ENCODE measurements at places on chromosomes 6 and 20. TPM values are rescaled to one million over a fixed set of nuclear protein-coding genes. Genes with fewer than 3 reads are reported as not detected.
A peak's percentile ranks its signal among the peaks of the same experiment; 100 is the strongest.

Gene STX11
- total RNA-seq: 17.5 TPM

Gene KCNQ2
- not detected for total RNA-seq

Gene PPP1R14C
- total RNA-seq: not detected

Gene MLN
- not detected for total RNA-seq

Gene KIF16B
- 5.6 TPM for total RNA-seq

Gene NKX2-2
- total RNA-seq: not detected

Gene SLC35B2
- 7.3 TPM for total RNA-seq

Gene IMPG1
- not detected for total RNA-seq

DNA sequence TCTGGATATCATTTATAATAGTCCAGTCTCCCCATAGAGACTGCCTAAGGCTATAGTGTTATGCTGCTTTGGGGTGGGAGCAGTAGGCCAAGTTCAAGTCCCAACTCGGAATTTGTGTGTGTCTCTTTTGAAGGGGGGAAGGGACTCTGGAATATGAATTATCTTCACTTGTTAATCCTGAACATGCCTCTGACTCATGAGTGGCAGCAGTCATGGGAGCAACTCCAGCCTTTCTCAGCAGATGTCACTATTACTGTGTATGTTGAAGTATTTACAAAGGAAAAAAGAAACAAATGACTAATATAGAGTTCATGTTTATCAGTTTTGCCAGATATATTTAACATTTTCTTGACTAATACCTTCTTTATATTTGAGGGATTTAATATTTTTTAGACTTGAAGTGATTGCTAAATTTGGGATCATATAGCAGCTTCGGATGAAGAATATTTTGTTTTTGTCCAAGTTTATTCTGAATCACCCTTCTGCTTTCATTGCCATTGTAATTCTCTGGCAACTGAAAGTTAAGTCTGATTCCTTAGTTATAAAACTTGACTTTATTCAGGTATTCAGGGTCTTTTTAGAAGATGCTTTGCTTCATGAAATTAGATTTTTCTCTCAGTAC, 23.4 kb downstream of the FAM217A start:
- DNase-seq: peak; percentile 23

GRCh38 chr20:62066339-62066982, 780 bp upstream of the TAF4 start:
- DNase-seq: peak; percentile 65

DNA sequence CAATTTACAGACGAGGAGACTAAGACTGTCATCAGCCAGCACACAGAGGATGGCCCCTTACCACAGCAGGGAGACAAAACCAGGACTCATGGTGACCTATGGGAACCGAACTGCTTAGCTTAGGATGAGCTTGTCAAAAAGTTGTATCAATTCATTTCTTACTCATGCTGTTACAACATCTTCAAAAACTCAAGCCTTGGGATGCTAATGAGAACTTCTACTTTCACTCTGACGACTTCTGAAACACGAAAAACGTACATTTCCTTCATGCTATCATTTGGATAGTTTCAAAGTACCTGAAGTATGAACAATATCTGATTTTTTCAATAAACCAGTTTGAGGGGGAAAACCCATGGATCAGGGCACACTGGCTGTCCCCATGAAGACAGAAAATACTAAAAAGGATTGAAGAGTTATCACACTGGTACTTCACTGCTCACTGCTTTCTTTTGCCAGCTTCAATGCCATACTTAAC, 31.9 kb downstream of the HIVEP2 start:
- DNase-seq: peak; percentile 60

- no peak for DNase-seq
Observed at GRCh38 chr6:60754879-60755278, 1531.1 kb downstream of the KHDRBS2 start.

- no peak for DNase-seq
Observed at GRCh38 chr20:12902992-12903391, 105.8 kb upstream of the SPTLC3 start.

DNA sequence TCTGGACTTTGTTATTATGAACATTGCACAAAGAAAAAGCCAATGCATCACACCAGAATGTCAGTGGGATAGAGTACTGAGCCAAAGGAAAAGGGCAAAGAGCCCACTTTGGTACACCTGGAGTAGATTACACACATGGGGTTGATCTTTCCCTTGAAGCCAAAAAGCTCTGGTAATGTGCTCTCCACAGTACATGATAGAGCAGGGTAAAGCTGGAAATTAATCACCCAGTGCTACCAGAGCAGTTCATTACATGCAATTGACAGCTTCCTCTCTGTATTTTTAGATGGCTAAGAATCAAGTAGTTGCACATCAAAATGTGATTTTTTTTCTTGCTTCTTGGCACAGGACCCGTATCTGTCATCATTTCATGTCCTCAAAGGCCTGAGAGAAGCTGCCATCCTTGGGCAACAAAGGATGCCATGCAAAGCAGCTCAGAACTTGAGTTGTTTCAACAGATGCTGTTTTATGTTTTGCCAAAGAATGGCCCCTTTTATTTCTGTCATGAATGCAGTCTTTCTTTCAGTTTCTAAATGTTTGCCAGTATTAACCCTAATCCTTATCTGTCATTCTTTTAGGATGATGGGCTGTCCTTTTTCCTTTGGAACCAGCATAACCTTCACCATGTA, 88.1 kb downstream of the HDGFL1 start:
- DNase-seq: no peak

DNA sequence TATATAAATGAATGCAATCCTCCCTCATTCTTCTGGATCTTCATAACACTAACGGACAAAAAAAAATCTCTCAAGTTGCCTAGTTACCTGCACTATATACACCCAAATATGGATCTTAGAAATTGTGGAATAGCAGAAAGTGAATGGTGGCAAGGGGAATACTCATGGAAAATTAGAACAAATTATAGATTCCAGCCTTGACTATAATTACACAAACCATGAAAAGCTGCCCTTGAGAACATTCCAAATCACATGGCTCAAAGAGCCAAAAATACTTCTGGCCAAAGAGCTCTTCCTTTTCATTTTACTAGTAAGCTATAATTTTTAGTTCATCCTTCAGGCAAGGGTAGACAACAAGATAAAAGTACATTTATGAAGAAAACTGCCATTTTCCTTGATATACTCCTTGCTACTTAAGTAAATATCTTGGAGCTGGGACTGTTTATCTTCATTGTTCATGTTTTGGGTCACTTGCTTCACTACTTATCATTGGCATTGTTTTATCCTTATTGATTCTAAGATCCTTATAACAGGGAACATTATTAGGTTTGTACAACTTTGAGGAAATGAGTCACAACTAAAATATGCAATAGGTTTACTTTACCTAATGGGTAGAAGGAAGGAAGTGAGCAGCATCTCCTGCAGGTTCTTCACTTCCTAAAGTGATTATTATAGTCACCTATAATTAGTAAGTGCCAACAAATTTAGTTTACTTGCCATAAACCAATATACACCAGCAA, 6.4 kb upstream of the MTRES1 start:
- no peak for DNase-seq

DNA sequence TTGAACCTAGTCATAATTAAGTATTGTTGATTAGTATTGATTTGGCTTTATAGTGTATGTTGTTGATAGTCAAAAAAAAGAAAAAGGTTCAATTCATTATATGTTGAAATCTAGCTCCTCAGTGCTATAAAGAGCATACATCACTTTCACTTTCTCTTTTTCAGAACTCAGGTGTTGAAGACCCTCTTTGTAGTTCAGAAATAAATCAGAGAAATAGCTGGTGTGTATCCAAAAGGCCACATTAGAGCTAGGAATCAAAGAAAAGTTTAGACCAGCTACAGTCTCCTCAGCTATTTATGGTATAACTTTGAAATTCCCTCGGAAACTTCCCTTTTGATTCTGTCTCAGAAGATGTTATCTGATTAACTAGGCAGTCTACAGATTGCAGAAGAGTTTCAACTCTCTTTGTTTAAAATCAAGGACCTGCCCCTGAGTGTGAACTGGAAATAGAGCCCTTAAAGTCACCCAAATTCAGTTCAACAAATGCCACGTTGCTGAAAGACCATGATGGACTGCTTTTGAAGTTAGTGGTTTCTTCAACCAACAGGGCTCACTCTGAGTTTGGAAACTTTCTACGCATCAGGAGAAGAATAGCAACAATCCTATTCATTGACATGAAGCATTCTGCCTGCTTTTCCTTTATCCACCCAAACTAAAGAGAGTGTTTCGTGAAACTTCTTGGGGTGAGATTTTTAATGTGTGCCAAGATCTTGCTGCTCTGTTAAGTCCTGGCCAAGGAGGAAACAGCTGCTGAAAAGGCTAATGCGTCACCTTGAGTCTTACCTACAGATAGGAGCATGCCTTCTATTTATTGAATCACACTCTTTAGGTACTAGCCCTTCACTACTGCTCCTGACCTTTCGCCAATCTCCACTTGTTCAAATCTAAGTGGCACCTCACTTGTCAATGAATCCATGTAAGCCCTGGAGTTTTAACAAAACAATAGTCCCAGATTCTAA, 111.7 kb downstream of the TNFRSF21 start:
- DNase-seq: no peak

GRCh38 chr6:34284563-34285447, 36.0 kb upstream of the SMIM29 start:
- no peak for DNase-seq

GRCh38 chr6:87902383-87902782, 145.3 kb upstream of the SPACA1 start:
- no peak for DNase-seq

- DNase-seq: no peak
Observed at GRCh38 chr6:16337295-16337975, 99.0 kb downstream of the GMPR start.

DNA sequence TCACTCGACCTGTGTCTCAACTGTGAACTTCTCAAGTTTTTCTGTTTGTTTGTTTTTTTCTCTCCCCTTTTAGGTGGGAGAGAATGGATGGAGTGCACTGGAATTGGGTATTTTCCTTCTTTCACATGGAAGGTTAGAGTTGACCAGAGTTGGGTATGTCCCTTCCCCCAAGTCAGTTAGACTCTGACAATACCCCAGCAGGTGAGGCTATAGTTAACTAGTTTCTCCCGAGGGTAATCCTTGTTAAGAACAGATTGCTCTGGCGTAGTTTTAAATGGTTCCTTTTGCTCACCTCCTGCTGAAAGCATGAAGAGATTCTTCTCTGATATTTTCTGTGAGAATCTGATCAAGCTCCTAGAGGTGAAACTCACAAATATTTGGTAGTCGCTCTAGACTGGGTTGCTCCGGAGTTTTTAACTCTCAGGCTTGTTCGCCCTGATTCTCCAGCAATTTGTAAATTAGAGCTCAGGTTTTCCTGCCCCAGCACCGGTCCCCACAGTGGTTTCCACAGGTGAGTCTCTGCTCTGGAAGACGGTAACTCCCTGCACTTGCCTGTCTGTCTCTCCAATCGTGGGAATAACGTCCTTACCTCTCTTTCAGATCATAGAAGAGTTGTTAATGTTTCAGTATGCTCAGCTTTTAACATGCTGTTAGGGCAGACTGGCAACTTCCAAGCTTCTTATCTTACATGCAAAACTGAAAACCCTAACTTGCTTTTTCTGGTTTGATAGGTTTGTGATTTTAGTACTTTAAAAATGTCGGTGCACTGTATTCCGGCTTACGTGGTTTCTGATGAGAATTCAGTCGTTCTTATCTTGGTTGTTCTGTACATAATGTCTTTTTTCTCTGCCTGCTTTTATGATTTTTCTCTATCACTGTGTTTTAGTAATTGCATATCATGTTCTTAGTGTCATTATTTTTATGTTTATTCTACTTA, 111.2 kb upstream of the HIVEP1 start:
- DNase-seq: no peak

DNA sequence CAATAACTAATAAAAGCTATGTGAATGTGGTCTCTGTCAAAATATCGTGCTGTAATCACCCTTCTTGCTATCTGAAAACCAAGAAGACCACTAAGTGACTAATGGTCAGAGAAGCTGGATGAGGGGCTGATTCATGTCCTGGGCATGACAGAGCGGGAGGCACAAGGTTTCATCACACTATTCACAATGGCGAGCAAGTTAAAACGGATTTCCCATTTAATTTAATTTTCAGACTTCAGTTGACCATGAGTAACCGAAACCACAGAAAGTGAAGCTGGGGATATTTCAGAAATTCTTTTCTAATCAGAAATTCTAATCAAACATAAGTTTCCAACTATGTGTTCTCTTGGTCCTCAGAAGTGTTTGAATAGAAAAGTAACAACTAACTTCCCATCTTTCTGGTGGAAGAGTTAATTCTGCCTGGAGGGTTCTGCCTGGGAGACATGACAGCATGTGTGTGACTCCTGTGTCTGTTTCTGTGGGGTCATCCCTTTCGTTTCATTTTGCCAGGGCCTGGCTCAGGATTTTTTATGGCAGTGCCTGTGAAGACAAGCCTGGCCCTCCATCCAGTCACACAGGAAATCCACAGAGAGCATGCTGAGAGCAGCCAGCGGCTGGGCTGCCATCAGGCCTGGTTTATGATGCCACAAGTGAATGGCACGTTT, 98.9 kb downstream of the FAM120B start:
- no peak for DNase-seq

DNA sequence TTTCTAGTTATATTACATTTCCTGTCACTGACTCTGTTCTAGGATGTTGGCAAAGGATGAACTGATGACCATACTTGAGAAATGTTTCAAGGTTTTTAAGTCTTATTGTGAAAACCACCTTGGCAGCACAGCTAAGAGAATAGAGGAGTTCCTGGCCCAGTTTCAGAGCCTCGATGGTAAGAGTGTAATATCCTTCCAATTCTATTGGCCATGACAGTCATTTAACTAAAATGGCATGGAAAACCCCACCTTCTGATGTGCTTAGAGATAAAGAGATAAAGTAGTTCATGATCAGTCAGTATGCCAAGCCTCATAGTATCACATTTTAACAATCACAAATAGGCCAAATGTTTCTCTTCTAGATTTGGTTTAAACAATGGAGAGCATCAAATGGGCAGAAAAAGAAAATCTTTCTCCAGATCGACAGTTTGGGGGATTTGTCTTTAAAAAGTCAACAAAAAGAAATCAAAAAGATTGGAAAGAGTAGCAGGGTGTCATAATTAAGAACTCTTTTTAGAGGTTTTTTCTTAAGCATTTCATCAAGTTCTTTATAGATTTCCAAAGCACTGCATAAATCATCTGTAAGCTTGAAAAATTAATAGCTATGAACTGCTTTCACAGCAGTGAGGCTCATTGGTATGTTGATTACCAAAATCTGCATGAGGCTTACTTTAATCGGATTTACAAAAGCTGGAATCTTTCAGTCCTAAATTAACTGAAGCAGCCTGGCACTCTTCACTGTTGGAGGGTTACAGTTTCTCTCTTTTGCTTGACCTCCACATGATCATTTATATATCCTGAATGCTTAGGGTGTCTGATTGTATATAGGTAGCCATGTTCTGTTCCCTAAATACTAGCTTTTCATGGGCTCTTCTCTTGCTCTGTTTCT, 48.7 kb downstream of the AKIRIN2 start:
- peak; percentile 30 for DNase-seq
